ENCODE measurements at places on chromosomes 2 and 18.
A peak's percentile ranks its signal among the peaks of the same experiment; 100 is the strongest.

DNA sequence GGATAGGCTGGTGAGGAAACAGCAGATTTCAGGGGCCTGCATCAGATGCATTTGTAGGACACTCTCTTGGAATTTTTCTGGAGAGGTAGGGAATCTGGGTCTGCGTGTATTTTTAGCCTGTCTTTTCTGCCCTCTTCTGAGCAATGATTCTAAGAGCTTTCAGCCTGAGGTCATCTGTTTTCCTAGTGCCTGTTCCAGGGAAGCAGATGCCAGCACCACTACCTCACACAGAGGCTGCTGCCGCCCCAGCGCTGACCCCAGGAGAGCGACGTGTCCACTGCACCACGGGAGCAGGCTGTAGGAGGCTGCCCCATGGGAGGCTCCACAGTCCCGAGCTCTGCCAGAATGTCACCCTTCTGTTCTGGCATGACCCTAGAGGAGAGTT lies 316.5 kb downstream of the CYP26B1 start:
- no peak for DNase-seq

- peak; percentile 14 for DNase-seq
These were observed 88.1 kb downstream of the NDUFA10 start for GRCh38 chr2:239936838-239937581.

GRCh38 chr2:43898134-43898837 lies 59.5 kb downstream of the ABCG8 start:
- no peak for DNase-seq

- DNase-seq = no peak
These were observed 58.7 kb downstream of the CD226 start for GRCh38 chr18:69889009-69889408.

- DNase-seq = no peak
These were observed 49.9 kb downstream of the CXCR4 start for GRCh38 chr2:136067897-136068580.

- no peak for DNase-seq
These were observed 50.9 kb downstream of the CACNB4 start for GRCh38 chr2:152047824-152048471.

- DNase-seq = no peak
These were observed 34.2 kb downstream of the VWA3B start for GRCh38 chr2:98121149-98121548.
